ENCODE measurements at places on chromosomes 4 and X.

DNA sequence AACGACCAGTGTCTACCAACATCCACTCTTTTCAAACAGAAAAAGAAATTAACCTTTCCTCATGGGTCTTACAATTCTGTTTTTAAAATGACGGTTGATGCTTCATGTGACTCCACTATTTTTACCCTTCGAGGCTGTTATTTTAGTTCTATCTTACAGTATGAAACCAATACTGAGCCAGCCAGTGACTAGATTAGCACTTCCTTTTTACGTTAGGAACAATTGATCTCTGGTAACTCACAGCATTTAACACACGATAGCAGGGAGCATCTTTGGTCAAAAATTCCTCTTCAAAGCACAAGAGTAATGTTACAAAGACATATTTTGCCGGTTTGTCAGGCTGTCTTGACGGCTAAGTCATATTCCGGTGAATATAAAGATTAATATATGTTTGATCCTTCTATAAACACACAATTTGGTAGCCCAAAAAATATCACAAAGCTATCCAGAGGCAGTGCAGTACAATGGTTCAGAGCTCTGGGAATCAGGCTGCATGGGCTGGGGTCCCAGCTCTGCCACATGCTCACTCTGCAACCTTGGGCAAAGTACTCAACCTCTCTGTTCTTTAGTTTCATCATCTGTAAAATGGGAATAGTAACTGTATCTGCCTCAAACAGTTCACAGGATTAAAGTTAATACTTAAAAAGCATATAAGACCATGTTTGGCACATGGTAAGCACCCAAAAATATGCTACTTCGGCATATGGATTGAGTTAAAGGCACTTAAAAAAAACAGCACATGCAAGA, 62.9 kb upstream of the TXK start:
- no peak for DNase-seq

- no peak for DNase-seq
Observed at GRCh38 chrX:133849676-133850075, 135.7 kb downstream of the GPC3 start.

DNA sequence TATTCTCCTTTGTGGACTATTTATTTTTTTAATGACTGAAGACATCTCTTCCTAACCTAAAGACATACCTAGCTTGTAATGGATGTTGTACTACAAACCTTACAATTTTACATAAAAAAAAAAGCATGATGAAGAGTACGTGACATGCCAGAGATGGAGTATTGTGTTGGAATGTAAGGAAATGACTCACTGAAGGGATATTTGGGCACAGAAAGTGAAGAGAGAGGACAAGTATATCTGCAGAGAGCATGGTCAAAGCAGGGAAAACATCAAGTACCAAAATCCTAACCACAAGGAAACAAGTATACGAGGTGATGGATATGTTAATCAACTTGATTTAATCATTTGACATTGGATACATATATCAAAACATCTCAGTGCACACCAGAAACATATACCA, 1051.4 kb upstream of the PRKX start:
- DNase-seq, result no peak

GRCh38 chrX:56233682-56234081, 1.5 kb downstream of the KLF8 start:
- DNase-seq, result peak; percentile 64

GRCh38 chr4:188228279-188228678, 89.0 kb downstream of the TRIML1 start:
- no peak for DNase-seq

GRCh38 chrX:110294087-110294486, 23.8 kb downstream of the AMMECR1 start:
- no peak for DNase-seq

DNA sequence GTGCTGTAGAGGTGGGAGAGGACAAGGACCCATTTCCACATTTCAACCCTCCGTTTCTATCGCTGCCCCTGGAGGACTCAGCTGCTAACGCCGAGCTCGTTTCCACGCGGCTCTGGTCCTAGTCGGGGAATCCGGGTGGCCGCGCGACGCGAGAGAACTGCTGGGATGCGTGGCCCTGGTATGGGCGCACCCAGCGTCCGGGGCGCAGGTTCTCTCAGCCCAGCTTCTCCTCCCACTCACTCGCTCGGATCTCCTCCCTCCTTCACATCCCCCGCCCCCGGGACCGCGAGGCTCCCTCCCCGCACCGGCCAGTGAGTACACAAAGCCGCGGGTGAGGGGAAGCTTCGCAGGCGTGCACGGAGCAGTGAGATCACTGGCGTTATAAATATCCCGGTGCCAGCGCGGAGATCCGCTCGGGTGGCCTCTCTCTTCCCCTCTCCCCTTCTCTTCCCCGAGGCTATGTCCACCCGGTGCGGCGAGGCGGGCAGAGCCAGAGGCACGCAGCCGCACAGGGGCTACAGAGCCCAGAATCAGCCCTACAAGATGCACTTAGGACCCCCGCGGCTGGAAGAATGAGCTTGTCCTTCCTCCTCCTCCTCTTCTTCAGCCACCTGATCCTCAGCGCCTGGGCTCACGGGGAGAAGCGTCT, at the start of gene FGF5:
FGF5 (plus strand) TSS at position 412 of the 649 bp plus-strand sequence; CDS start at position 573, 161 bp downstream.
- DNase-seq, result peak; percentile 98

GRCh38 chr4:113474017-113474416, 287.5 kb downstream of the CAMK2D start:
- peak; percentile 80 for DNase-seq

DNA sequence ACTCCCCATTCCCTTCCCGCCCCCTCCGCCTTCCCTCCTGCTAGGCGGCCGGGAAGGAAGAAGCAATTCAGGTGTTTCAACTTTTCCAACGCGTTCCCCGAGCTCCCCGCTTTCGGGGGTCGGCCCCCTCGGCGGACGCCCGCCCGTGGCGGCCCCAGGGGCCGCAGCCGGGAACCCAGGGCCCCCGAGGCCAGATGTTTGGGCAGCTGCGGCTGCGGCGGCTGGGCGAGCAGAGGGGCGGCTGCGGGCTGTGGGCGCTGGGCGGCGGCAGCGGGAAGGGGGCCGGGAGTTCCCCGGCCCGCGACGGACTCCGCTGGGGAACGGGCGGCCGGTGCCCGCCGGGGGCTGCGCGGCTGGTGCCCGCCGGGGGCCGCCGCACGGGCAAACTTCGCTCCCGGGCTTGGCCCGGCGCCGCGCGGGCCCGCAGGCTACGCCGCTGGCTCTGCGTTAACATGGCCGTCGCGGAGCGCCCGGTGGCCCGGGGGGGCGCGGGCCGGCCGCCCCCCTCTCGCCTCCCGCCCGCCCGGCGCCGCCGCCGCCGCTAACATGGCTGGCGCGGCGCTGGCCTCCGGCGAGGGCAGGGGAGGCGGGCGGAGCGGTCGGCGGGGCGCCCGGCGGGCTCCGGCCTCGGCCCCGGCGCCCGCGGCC, 510 bp downstream of the HMGB3 start:
- peak; percentile 18 for DNase-seq

GRCh38 chr4:151260526-151260925, 16.4 kb upstream of the PRSS48 start:
- peak; percentile 20 for DNase-seq

GRCh38 chr4:184583738-184584502, 65.3 kb downstream of the CASP3 start:
- DNase-seq, result no peak

DNA sequence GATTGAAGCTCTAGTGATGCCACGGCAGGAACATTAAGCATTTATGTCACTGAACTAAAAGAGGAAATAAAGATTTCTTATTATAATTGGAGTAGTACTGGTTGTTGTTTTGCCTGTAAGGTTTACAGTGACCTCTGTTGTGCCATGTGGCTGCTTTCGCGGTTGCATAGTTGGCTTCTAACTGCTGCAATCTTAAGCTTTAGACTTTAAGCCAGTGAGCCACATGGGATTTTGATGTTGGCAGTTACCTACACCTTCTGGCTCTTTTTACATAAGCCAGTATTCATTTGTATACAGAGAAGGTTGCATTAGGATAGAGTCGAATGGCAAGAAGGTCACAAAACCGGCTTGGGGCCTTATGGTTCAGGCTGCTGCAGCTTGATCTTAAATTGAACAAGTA, 1311.6 kb downstream of the RAPGEF2 start:
- DNase-seq, result no peak

DNA sequence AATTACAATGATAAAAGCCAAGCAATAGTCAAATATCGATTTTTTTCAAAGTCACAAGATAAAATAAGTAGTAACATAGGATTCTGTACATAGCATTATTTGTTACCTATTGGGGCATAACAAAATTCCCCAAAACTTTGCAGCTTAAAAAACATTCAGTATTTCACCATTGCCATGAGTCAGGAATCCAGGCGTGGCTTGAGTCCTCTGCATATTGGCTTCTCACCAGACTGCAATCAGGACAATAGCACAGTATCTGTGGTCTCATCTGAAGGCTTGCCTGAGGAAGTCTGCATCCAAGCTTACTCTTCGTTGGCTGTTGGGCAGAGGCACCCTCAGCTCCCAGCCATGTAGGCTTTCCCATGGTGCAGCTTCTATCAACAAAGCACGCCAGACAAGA, 6.2 kb upstream of the CTBP1 start:
- no peak for DNase-seq

DNA sequence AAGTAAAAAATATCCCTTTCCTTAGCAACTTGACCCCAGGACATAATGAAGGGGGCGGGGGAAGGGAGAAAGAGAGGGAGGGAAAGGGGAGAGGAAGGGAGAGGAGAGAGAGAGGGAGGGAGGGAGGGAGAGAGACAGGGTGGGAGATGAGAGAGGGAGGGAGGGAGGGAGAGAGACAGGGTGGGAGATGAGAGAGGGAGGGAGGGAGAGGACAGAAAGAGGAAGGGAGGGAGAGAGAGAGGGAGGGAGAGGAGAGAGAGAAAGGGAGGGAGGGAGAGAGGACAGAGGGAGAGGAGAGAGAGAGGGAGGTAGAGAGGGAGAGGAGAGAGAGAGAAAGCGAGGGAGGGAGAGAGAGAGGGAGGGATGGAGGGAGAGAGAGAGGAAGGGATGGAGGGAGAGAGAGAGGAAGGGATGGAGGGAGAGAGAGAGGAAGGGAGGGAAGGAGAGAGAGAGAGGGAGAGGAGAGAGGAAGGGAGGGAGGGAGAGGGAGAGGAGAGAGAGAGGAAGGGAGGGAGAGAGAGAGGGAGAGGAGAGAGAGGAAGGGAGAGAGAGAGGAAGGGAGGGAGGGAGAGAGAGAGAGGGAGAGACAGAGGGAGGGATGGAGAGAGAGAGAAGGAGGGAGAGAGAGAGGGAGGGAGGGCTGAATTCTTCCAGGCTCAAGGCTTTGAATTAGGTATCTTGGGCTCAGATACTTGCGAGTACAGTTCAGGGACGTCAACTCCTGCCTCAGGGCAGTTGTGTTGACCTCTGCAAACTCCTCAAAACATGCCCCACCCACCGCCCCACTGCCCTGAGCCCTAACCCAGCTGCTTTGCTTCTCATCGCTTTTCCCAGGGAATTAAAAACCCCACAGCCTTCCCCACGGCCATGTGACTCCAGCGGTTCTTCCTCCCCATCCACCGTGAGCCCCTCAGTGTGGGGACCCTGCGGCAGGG, 40.0 kb upstream of the ADRA2C start:
- DNase-seq, result no peak

GRCh38 chr4:139907001-139907809, 241.6 kb downstream of the MGST2 start:
- no peak for DNase-seq

- peak; percentile 76 for DNase-seq
Observed at GRCh38 chr4:186942758-186943377, 219.2 kb upstream of the FAT1 start.

DNA sequence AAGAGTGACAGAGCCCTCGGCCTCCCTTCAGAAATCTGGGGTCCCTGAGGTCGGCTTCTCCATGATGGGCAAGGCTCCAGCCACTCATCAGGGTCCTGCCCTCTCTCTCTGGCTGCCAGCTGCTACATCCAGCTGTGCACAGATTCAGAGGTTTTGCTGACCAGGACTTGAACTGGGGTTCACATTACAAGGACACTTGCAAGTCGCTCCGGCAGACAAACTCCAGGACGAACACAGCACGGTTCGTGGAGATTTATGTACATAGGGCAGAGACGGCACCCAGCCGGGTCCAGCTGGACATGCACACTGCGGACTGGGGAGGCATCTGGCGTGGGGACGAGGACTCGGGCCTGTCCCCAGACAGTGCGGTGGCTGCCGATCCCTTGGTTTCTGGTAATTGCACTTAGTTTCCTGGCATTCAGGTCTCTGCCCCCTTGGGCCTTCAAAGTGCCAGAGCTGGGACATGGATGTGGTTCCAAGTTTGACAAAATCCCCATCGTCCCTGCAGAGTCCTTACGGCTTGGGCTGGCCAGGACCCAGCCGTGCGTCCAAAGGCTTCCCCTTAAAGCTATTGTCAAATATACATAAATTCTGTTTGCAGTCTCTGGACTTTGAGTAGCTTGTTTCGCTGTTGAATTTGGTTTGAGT, 6.2 kb upstream of the C4orf50 start:
- no peak for DNase-seq

DNA sequence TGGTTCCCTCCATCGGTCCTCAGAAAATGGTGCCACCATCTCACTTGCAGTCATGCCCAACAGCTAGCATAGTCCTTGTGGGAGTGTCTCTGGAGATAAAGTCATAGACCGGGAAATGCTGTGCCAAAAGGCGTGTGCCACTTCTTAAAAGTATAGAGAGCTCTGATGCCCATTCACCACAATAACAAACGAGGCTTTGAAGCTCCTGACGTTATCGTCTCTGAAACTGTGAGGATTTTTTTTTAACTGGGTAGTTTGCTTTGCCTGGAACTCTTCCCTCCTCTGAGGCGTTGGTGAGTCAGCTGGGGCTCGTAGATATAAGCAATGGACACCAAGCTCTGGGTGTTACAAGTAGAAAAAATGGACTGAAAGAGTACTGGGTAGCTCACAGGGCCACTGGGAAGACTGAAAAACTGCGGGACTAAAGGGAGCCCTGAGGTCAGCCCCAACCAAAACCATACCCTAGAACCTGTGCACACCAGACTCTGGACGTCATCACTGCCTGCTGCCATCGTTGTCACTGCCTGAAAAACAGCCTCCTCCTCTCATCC, 89.4 kb upstream of the TRIM2 start:
- DNase-seq, result peak; percentile 35

GRCh38 chr4:111943796-111944203, 201.5 kb upstream of the FAM241A start:
- DNase-seq, result peak; percentile 62

DNA sequence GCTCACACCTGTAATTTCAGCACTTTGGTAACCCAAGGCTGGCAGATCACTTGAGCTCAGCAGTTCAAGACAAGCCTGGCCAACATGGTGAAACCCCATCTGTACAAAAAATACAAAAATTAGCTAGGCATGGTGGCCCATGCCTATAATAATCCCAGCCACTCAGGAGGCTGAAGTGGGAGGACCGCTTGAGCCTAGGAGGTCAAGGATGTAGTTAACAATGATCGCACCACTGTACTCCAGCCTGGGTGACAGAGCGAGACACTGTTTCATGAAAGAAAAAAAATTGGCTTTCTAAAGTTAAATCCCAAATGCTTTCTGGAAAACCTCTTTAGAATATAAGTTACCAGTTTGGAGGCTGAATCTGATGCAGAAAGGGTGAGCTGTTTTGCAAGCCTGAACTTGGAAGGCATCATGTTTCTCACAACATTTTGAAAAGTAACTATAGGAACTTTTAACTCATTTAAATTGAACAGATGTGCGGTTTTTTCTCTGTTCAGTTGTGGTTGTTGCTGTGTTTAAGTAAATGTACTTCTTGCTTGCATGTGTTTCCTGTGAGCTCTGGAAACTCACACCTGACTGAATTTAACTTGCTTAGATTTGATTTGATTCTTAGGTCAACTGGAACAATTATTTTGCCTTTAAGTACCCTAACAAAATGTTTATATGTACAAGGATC, 39.8 kb upstream of the TMEM131L start:
- no peak for DNase-seq

GRCh38 chr4:23856630-23857029, 33.2 kb downstream of the PPARGC1A start:
- DNase-seq, result no peak
